ENCODE measurements at places on chromosomes 2 and 18.

GRCh38 chr2:169476459-169476858, 2.8 kb upstream of the BBS5 start:
- DNase-seq = no peak

DNA sequence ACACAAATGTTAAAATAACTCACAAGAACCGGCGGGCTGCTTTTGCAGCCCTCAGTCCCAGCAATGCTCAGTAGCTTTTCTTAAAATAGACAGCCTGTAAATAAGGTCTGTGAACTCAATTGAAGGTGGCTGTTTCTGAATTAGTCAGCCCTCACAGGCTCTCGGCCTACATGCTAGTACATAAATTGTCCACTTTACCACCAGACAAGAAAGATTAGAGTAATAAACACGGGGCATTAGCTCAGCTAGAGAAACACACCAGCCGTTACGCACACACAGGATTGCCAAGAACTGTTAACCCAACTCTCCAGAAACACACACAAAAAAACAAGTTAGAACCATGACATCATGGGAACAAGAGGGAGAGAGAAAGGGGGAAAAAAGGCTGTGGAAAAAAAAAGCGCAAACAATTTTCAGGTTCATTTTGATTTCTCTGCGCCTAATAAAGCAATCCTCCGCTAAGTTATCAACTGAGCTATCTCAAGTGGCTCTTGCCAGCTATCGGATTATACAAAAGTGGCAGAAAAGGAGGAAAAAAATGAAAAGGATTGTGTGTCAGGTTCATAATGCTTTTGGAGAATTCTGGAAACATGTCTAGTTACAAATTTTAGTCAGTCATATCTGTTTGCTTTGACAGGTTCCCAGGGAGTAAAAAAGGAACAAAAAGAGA, 89.1 kb downstream of the ZEB2 start:
- no peak for DNase-seq

- DNase-seq = no peak
Observed at GRCh38 chr18:63906056-63906455, 1.7 kb upstream of the SERPINB10 start.

- no peak for DNase-seq
Observed at GRCh38 chr2:240211598-240212424, 71.4 kb upstream of the OTOS start.

DNA sequence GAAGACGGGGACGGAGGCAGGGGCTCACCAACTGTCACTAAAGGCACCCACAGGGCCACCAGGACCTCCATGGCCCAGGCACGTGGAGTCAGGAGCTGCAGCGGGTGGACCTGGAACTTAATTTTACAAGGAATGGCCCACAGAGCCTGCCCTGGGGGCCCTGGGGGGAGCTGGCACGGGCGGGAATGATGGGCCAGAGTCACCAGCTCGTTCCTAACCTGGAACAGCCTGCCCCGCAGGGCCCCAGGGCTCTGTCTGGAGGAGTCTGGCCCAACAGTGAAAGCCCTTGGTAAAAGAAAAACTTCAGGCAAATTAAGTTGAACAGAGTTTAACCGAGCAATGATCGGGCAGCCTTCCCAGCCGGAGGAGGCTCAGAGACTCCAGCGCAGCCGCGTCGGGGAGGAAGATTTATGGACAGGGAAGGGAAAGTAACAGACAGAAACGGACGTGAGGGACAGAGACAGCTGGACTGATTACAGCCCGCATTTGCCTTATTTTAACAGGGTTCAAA, 118.4 kb upstream of the TMEM18 start:
- no peak for DNase-seq

GRCh38 chr2:42957861-42958301, 165.5 kb upstream of the HAAO start:
- DNase-seq = no peak

DNA sequence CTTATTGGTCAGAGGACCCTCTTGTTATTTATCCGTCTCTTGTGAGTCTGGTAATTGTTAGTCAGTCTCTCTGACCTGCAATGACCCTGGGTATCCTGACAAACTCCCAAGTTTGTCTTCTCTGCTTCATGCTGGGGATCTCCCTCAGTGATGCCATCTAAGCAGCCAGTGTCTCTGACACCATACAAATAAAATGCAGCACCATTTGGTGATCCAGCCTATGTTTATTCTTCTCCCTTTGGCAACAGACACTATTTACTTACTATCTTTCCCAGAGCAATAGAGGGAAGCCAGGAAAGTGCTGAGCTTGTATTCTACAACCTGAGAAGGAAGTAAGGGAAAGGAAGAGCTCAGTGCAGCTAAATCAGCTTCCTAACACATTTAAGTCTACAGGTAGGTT, 15.9 kb downstream of the SERPINE2 start:
- DNase-seq = no peak

- DNase-seq = no peak
Observed at GRCh38 chr2:99618579-99619097, 128.8 kb upstream of the REV1 start.

DNA sequence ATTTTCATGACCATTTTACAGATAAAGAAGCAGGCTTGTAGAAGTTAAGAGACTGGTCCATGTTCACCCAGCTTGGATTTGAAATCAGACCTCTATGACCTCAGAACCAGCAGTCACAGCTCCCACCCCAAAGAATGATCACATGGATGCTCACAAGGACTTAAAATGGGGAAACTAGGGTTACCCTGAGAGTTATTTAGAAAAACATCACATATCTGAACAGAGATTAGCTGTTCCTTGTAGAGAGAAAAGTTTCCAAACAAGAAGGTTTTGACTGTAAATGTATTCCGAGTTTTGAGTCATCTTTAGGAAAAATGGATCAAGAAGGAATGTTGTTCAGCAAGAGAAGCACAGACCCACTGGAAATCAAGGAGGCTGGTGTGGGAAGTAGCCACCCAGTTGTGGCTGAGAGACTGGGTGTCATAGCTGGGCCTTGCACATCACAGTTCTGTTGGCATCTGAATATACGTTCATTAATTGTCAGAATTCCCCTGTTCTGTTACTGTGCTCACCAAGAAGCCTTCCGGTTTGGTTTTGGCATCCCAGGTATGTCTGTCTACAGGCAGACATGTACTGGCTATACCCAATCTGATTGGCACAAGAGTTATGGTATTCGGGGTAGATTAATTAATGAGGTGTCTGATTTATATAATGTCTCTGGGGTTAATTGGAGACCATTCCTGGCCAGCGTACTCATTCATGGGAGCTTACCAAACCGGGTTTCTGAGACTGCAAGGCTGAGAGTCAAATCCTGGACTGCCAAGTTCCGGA, 371.8 kb upstream of the SLC14A2 start:
- no peak for DNase-seq

DNA sequence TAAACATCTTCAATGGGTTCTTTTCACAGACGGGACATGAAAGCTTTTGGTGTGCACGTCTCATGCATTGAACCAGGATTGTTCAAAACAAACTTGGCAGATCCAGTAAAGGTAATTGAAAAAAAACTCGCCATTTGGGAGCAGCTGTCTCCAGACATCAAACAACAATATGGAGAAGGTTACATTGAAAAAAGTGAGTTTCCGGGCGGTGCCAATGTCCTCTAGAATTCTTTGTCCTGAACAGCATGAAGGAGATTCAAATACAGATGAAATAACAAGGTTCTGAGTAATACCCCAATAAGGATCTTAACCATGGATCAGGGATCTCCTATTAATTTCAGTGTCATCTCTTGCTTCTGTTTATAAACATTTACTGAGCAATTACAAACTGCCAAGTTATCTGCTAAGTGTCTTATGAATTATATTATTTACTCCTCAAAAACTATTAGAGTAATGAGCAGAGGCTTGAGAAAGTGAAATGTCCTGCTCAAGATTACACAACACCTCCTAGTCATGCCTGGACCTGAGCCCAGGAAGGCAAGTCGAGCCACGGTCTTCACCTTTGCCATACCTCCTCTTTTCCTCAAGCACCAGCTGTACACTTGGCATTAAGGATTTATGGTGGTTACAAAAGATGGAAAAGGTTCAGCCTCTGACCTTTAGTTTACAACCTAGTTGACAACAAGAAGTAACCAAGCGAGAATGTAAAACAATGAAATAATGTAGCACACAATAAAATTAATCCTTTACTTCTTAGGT, 22.6 kb downstream of the DHRS9 start:
- DNase-seq = no peak

DNA sequence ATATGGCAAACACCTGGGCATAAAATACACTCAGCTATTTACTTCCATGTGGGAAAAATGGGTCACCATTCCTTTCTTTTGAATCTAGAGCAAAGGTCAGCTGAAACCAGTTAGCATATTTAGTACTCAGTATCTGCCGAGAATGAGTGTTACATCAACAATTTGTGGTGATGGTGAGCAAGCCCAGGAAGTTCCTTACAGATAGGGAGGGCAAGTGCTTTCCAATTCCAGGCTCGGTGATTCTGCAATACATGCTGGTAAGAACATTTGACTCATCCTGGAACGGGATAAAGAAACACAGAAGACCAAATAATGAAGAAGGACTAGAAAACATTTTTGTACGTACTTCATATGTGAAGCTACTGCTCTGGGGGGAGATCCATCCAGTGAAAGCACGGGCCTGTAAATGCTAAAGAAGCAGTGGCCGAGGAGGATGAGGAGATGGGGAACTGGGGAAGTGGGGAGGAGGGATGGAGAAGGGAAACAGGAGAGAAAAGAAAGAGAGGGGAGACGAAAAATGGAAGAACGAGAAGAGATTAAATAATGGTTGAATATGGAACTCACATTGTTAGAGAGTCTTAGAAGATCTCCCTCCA, 251.9 kb downstream of the TTC32 start:
- no peak for DNase-seq

DNA sequence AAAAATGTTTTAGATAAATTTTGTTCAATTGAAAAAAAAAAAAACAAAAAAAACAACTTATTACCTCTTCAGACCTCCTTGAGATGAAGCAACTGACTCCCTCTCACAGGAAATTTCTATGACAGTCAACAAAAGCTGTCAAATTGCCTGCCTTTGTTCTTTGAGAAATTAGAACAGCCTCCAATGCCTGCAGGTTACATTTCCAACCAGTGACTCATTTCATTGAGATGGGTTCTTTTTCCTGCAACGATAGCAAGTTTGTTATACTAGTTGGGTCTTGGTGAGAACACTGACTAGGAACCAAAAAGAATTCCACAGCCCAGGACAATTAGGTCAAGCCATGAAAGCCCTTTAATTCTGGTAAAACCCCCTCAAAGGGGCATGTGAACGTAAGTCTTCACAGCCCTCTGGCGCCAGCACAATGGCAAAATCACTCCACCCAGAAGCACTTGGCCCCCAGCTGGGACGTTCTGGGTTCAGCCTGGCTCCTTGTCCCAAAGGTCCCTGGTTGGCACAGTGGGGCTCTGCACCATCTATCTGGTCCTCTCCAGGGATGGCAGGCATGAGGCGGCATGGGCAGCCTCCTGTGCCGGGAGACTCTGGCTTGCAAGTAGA, 87.0 kb downstream of the SPP2 start:
- no peak for DNase-seq

GRCh38 chr2:173555833-173556232, 201.2 kb downstream of the CDCA7 start:
- DNase-seq = no peak

All from stimulated activated CD4-positive, alpha-beta T cell treated with anti-CD3 and anti-CD28 coated beads, Interleukin-4, amount 100 ng/mL, for 4 hours (primary cell).